Thymus (tissue), 14 donors: ENCODE measurements at places on chromosomes 1 and 21. TPM values are rescaled to one million over a fixed set of nuclear protein-coding genes. Genes with fewer than 3 reads are reported as not detected.

The CATSPERE gene
- total RNA-seq, result 0.76 TPM

The CLCNKB gene
- total RNA-seq, result 0.05 TPM

The PIK3R3 gene
- 8.9 TPM for total RNA-seq

The CYYR1 gene
- 3.5 TPM for total RNA-seq

The RAB42 gene
- 51.5 TPM for total RNA-seq

- DNase-seq, result no peak
Observed at GRCh38 chr21:45433911-45434644, 29.1 kb downstream of the COL18A1 start.

DNA sequence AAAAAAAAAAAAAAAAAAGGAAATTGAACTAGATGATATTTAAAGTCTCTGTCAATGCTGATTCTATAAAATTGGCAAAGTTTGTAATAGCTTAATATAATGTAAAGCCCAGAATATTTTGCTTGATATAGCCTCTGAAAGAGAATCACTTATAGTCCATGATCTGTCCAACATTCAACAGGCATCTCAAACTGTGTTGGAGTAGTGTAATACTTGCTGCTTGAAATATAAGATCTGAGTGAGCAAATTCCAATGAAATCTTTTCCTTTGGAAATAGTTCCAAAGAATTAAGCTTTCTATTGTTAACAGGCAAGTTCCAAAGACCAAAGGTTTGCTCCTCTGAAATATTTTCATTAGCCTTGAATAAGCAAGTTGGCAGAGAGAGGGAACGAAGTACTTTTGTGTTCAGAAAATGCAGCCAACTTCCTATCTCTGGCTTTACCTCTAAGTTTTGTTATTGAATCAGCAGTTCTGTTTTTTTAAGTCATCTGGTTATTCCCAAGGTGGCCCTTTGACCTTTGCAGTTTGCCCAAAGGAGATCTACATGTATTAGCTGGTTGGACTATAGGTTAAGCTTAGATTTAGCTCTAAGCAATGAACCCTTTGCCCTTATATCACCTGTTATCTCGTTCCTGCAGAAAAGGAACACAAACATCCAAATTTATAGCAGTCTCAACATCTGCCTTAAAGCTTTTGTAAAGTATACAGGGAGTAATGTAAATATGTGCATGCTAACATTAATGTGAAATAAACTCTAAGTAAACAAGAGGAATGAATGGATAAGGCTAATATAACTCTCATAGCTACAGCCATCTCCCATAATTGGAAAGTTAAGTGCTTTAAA lies 24.4 kb upstream of the CEP350 start:
- no peak for DNase-seq
